ENCODE measurements at places on chromosomes 2 and 18. TPM values are rescaled to one million over a fixed set of nuclear protein-coding genes. Genes with fewer than 3 reads are reported as not detected.

- no peak for DNase-seq
Measured at GRCh38 chr18:10247021-10247741, 207.3 kb upstream of the APCDD1 start.

DNA sequence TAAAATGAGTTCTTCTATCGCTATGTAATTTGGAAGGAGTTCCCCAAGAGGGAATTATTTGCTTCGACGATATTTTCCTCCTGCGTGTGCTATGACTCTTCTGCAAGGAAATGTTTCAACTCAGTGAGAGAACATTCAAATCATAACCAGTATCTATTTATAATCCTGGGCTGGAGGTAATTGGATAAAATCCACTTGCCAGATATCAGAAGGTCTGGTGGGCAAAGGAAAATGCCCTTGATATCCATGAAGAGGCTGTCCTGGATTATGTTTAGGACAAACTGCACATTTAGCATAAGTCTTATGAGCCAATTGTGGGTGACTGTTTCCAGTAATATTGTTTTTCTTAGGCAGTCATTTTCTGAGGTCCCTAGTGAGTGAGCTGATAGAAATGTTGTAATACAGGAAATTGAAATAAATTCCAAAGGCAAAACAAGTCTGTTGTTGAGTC, 17.7 kb downstream of the RPIA start:
- DNase-seq, result no peak

GRCh38 chr18:50275503-50276036, 5.8 kb downstream of the MBD1 start:
- DNase-seq, result no peak

GRCh38 chr2:190280565-190281350, 38.9 kb downstream of the HIBCH start:
- no peak for DNase-seq

- no peak for DNase-seq
Measured at GRCh38 chr18:21910906-21911305, 170.3 kb downstream of the MIB1 start.

Gene ASPRV1
- total RNA-seq, result 0.73 TPM

Gene CD207
- not detected for total RNA-seq

Gene ZNF804A
- total RNA-seq, result not detected

Gene ABCB11
- not detected for total RNA-seq

Gene SEPTIN10
- total RNA-seq, result 0.39 TPM

Gene TMEM37
- total RNA-seq, result not detected
